ENCODE measurements at places on chromosomes 12 and 14. TPM values are rescaled to one million over a fixed set of nuclear protein-coding genes. Genes with fewer than 3 reads are reported as not detected.

The RPS26 gene
- total RNA-seq, result 284 TPM

The SERPINA1 gene
- total RNA-seq, result 4.9 TPM

The FUT8 gene
- total RNA-seq, result 27.9 TPM

The CPNE6 gene
- 1.8 TPM for total RNA-seq

The RNU6-8 gene
- total RNA-seq, result not detected

The FERMT2 gene
- 38.8 TPM for total RNA-seq

The TPH2 gene
- not detected for total RNA-seq

The CLEC1B gene
- not detected for total RNA-seq

The GZMH gene
- total RNA-seq, result 0.55 TPM

The SLC7A7 gene
- total RNA-seq, result 4.6 TPM

The L3HYPDH gene
- total RNA-seq, result 34.6 TPM

The VRTN gene
- total RNA-seq, result 0.34 TPM

The PRIMA1 gene
- 3.6 TPM for total RNA-seq

The RD3L gene
- total RNA-seq, result not detected

The TRHDE gene
- 4.1 TPM for total RNA-seq

The SIX6 gene
- total RNA-seq, result 0.05 TPM

The MIPOL1 gene
- total RNA-seq, result 14.4 TPM

The TMEM179 gene
- 1.4 TPM for total RNA-seq

The KRT73 gene
- not detected for total RNA-seq

The MYBPC1 gene
- 171 TPM for total RNA-seq

The CCDC197 gene
- not detected for total RNA-seq

The NOC4L gene
- total RNA-seq, result 12.4 TPM

The DDX55 gene
- 13.7 TPM for total RNA-seq

The KLRC1 gene
- 0.59 TPM for total RNA-seq

The TSPAN9 gene
- 41.9 TPM for total RNA-seq

The SLC38A4 gene
- 5.6 TPM for total RNA-seq

The NUAK1 gene
- 9.6 TPM for total RNA-seq

The NAV3 gene
- 12.6 TPM for total RNA-seq

The TBC1D30 gene
- 17.2 TPM for total RNA-seq

The FAM90A1 gene
- 0.68 TPM for total RNA-seq

The IL26 gene
- not detected for total RNA-seq

The SLC35F4 gene
- 2.9 TPM for total RNA-seq

The PRB2 gene
- total RNA-seq, result not detected

The COX8C gene
- total RNA-seq, result 10.8 TPM

The PROX2 gene
- total RNA-seq, result not detected

The RIC8B gene
- 12.4 TPM for total RNA-seq

The ACVRL1 gene
- total RNA-seq, result 31.1 TPM

The ADAMTS20 gene
- total RNA-seq, result 0.23 TPM

The PLA2G1B gene
- total RNA-seq, result not detected

The RND1 gene
- 0.41 TPM for total RNA-seq

The SALL2 gene
- total RNA-seq, result 8.1 TPM

All from prostate gland (tissue), 2 donors.